T-helper 2 cell (primary cell): ENCODE measurements at places on chromosomes 6 and 20.

GRCh38 chr6:152091201-152091600 lies 283.7 kb downstream of the ESR1 start:
- no peak for DNase-seq

DNA sequence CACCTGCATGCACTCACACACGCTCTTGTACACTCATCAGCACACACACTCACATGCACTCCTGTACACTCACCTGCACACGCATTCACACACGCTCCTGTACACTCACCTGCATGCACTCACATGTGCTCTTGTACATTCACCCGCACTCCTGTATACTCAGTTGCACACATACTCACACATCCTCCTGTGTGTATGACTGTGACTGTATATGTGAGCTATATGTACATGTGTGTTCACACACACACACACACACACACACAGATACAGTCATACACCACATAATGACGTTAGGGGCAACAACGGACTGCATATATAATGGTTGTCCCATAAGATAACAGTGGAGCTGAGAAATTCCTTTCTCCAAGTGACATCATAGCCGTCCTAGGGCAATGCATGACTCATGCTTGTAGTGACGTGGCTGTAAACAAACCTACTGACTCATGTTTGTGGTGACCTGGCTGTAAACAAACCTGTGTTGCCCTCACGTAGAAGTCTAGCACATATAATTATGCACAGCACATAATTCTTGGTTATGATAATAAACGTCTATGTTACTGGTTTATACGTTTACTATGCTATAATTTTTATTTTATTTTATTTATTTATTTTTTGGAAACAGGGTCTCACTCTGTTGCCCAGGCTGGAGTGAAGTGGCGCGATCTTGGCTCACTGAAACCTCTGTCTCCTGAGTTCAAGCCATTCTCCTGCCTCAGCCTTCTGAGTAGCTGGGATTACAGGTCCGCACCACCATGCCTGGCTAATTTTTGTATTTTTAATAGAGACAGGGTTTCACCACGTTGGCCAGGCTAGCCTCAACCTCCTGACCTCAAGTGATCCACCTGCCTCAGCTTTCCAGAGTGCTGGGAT lies 22.8 kb upstream of the TAF4 start:
- DNase-seq = no peak

DNA sequence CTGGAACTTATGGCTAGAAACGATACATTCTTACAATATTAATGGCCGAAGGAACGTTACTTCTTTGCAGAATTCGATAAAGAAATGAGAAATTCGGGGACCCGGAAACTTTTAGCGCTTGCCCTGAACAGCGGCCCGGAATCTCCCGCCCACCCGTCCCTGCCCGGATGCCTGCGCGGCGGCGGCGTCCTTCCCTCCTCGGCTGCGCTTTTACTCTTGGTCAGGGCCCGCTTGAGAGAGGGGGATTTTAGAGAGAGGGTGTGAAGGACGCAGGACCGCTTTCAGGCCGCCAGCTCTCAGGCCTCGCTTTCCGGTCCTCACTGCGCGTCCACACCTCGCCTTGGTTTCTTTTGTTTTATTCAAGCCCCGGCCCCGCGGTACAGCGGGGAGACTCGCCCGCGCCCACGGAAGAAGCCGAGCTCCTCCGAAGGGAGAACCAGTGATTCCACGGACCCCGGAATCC lies 243.7 kb downstream of the ARID1B start:
- peak; percentile 38 for DNase-seq

DNA sequence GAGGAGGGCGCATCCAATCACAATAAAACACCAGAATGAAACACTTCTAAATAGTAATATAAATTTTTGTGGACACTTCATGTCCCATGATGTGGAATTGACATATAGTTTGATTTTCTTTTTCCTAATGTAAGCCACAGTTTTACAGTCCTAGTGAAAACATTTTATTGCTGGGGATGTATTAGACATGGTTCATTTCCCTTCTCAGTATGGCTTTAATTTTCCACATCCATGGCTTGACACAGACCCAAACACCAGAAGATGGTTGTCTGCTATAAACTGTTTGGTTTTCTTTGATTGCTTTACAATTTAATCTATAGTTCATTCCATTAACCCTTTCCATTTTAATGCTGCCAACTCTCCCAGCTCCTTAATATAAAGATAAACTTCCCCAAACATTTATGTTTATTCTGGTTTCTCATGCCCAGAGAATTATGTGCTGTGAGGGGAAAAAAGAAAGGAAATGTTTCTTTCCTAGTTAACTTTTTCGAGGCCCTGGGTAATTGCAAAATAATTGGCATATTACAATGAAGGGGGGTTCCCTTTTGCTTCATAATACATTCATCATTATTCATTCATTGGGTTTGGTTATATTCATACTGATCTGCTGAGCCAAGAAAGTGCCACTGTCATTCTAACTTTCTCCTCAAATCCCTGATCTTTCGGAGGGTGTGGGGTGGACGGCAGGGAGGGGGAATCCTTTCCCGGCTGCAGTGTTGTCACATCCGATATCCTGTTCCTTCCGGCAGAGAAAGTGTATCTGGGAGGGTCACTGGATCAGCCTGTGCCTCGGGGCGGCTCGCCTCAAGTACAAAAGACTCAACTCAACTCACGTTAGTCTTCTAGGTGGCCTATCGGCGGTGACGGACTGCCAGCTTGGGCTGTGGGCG lies 127.6 kb upstream of the TFAP2D start:
- no peak for DNase-seq

GRCh38 chr20:7841971-7842310 lies 98.3 kb downstream of the HAO1 start:
- DNase-seq = no peak

DNA sequence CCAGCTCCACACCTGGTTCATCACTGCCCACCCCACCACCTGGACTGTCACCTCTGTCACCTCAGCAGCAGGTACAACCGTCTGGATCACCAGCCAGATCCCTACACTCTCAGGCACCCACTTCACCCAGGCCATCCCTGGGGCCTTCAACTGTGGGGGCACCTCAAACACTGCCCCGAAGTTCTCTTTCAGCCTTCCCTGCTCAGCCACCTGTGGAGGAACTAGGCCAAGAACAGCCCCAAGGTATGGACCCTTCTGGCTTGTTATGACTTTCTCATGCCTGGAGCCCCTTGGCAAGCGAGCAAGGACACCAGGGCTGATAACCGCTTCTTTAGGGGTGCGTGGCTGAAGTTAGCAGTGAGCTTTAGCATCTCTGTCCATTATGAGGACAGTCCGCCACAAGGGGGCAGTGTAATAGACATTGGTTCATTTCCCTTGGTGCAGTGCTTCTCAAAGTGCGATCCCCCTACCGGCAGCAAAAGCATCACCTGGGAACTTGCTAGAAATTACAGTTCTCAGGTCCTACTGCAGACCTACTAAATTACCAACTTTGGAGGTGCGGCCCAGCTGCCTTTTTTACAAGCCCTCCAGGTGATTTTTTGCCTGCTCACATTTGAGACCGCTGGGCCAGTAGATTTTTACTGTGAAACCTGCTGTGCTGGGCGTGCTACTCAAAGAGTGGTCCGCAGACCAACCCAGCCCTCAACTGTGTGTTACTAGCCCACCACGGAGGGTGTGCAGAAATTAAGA lies 32.5 kb downstream of the PNPLA1 start:
- peak; percentile 87 for DNase-seq

GRCh38 chr6:6942831-6943230 lies 164.9 kb upstream of the RREB1 start:
- no peak for DNase-seq

- DNase-seq = no peak
These were observed 165.4 kb upstream of the CHD6 start for GRCh38 chr20:41783423-41784208.

DNA sequence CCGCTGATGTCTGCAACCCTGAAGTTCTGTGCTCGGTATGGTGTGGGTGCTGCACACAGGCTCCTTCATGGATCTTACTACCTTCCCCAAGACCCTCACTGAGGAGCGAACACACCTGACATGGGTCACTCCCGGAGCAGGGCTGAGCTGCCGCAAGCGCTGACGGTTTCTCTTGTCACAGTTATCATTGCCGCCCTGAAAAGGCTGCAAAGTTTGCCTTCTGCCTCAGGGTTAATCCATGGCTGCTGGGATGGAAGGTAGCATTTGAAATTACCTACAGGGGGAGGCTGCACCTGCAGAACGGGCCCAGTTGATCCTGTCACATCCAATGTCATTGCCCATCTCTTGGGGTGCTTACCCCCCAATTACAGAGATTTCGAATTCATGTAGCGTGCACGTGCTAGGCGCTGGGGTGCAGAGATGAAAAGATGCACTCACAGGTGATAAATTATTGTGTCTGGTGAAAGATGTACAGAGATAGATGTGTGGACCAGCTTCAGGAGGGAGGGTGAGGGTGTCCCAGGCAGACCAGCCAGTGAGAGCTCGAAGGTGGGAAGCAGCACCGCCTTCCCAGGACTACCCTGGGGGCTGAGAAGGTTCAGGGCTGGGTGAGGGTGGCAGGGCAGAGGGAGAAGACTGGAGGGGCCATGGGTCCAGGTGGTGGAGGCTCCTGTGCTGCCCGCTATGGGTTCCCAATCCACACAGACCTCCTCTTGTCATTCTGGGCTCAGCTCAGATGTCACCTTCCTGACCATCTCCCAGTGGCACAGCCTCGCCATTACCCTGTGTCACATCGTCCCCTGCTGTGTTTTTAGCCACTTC lies 120.1 kb downstream of the SYCP2 start:
- DNase-seq = no peak

DNA sequence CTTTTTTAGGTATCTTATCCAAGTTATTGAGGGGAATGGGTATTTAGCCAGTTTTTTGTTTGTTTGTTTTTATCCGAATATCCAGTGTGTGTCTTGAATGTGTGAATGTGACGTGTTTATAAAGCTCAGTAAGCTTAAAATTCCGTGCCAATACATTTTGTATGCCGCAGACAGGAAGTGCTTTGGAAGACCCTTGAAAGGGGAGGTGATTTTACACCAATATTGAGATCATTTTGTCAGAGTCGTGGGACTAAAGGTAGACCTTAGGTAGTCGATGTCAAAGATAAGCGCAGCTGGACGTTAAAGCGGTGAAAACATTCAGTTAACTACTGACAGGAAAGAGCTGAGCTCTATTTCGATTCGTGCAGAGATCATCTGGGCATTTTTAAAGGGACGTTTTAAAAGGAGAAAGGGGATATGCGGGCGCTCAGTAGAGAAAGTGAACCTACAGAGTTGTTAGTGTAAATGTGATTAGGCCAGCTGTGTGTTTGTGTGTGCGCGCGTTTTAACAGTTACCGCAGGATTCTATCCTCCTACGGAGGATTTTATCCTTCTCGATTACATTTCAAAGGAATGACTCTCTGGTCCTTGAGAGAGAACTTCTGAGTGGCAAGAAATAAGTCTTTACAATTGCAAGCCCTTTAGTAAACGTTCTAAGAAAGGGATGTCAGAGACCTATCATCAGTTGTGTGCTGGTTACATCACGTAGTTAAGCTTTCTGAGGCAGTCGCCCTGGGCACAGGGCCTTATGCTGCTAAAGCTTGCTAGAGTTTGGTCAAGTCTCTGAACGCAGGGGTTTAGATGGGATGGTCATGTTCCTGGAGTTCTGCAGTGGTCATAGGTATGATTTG lies 625 bp upstream of the ECHDC1 start:
- no peak for DNase-seq

DNA sequence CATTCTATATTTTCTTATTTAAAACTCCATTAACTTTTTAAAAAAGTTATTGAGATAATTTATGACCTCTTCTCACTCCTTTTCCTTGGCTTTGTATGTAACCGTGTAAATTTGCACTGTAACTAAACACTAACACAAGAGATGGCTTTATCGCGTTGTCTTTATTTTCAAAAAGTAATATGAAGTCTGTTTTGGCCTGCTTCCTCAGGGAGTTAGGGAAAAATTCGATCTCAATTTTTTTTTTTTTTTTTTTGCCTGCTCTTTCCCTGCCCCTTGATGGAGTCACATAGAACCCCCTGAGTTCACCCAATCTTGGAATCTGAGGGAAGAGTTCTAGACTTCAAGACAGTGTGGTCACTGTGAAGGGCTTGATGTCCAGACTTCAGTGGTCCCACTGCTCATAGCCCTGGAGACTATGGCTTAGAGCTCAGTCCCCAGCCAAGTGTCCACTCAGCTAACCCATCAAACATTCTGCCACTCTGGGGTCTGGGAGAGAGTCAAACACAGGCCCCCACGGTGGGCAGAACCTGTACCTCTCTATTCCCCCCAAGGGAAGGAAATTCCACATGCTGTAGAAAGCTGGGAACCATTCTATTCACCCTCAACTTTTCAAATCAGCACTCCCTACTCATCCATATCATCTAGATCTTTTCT lies 15.7 kb upstream of the TBC1D22B start:
- no peak for DNase-seq

GRCh38 chr6:168536665-168537539 lies 95.9 kb downstream of the SMOC2 start:
- DNase-seq = no peak

DNA sequence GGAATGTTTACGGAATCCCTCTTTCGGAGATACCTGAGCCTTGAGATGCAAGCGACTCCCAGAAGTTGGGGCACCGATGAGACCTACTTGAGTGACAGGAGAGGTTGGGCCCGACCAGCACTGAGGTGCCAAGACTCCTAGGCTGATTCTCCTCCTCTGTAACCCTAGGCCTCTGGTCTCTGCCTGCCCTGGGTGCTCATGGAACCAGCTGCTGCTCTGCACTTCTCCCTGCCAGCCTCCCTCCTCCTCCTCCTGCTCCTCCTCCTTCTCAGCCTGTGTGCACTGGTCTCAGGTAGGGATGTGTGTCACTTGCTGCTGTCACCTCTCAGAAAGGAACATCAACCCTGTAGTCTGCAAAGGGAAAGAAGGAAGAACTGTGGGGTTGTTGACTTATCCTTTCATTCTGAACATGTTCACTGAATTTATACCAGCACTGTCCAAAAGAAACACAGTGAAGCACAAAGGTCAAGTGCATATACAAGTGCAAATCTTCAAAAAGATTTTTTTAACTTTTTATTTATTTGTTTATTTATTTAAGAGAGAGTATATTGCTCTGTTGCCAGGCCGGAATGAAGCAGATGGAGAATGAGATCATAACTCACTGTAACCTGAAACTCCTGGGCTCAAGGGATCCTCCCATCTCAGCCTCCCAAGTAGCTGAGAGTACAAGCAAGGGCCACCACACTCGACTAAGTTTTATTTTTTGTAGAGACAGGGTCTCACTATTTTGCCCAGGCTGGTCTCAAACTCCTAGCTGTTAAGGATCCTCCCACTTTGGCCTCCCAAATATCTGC lies 913 bp downstream of the BTN2A2 start:
- peak; percentile 38 for DNase-seq

GRCh38 chr6:54018722-54019121 lies 92.5 kb upstream of the MLIP start:
- DNase-seq = no peak

DNA sequence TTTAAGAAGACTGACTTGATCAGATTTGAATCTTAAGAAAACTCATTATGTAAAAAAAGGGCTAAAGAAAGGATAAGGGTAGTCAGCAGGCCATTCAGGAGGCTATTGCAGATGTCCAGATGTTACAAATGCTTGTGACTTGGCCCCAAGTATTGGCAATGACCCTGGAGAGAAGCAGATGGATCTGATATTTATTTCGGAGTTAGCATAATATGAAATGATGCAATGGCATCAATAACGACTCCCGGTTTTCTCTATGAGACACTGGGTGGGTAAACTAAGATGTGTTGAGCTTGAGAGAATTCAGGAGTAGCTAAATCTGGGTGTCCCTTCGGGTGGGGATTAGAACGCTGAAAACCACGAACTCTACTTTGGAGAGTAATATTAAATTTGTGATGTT lies 149.7 kb downstream of the LAMA2 start:
- DNase-seq = no peak

GRCh38 chr20:43832096-43832816 lies 82.4 kb upstream of the TOX2 start:
- DNase-seq = no peak
